ENCODE measurements at places on chromosomes 1 and 21.

DNA sequence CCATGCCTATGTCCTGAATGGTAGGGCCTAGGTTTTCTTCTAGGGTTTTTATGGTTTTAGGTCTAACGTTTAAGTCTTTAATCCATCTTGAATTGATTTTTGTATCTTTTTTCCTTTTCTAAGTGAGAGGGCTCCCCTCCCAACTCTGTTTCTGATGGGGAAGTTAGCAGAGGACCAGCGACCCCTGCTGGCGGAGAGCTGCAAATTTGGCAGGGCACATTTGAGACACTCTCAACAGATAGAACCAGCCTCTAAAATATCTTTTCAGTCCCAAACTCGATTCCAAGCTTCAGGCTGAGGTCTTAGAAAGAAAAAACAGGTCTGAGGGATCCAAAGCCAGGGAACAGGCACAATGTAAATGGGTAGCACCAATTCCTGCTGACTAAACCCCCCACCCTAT is 32.5 kb downstream of the LRRC3 start:
- DNase-seq = no peak

- DNase-seq = no peak
Observed at GRCh38 chr1:17278996-17279830, 28.8 kb upstream of the PADI4 start.

- no peak for DNase-seq
Observed at GRCh38 chr1:181086926-181087325, 1.6 kb upstream of the IER5 start.

GRCh38 chr1:203669739-203670138 is 43.1 kb downstream of the ATP2B4 start:
- DNase-seq = peak; percentile 64

DNA sequence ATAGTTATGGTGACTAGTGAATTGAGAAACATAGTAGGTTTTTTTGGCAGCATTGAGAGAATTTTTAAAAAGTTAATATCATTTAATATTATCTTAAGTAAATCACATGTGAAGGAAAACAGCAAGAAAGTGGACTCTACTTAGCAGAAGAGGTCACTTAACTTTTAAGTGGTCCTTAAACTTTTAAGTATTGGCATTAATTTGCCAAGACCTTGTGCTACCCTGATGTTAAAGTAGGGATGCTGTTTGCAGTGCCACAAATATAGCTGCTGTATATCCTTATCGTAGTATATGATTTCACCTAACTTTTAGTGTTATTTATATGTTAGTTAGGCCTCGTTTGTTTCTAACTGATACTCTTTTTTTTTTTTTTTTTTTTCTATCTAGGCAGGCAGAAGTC is 40.2 kb downstream of the SMG7 start:
- no peak for DNase-seq

DNA sequence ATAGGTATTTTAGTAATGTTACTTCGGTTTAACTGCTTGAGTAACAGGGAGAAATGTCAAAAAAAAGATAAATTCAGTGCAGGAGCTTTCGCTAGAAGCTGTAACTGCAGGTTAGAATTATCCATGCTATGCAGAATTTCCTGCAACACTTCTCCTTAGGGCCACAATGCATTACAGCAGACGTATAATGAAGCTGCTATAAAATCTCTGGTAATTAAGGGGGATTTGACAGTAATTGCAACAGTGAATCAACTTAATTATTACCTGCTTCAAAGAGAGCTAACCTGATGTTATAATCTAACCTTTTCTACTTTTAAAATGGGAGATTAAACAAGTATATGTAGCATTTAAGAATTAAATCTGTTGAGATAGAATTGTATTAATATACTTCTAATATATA is 92.6 kb downstream of the ATG4C start:
- no peak for DNase-seq

DNA sequence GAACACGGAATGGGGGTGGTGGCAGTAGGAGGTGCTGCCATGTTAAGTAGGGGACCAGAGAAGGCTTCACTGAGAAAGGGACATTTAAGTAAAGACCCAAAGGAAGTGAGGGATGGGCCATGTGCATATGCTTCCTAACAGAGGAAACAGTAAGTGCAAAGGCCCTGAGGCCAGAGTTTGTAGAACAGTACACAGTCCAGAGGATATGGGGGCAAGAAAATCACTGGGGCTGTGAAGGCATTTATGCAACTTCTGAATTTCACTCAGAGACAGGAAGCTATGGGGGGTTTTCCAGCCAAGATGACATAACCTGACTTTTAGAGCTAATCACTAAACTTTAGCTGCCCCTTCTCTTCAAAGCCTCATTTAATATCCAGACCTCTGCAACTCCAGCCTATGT is 202.5 kb upstream of the EDN2 start:
- DNase-seq = no peak

DNA sequence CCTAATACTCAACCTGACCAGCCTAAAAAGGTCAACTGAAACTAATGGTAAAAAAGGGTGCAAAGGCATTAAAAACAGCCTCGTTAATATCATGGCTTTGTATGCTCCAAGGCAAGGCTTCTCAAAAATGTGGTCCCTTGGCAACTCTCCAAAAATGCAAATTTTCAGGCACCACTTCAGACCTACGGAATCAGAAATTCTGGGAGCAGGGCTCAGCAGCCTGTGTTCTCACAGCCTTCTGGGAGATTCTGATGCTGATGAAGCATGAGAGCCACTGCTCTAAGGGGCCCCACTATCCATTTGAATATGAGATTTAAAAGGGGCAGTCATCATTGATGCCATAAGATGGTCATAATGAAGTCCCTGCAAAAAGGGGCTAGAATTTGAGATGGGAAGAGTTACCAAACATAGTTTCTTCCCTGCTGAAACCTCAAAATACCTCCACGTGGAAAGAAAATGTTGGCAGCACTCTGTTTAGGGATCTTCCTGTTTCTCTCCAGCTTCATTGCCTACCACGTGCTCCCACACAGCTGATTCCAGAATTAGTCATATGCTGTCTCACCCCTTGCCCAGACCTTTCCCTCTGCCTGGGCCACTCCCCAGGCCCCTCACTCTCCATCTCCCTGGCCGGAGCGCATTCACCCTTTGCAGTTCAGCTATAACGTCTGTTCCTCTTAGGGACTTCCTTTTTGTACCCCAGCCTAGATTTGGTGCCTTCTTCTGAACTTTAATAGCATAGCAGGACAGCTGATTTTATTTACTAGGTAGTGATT is 46.7 kb downstream of the PHC2 start:
- DNase-seq = no peak

GRCh38 chr1:243236604-243237252 is 18.4 kb downstream of the CEP170 start:
- DNase-seq = no peak

DNA sequence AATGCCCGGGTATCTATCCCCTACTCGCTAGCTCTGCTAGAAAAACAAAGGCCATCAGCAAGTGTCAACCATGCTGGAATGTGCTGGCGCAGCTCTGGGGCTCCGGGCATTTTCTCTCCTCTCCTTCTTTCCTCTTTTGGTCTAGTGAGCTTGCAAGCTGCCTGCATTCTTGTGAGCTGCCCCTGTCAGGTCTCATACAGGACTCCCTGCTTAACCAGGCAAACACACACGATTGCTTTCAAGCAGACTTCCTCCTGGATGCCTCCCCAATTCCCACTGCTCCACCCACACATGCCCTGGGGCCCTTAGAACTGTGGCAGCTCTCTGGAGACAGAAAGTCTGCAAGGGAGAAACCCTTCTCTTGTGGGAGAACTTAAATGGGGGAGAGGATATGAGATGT is 35.7 kb upstream of the SUCO start:
- no peak for DNase-seq

- no peak for DNase-seq
Observed at GRCh38 chr21:34075760-34076660, 2.6 kb downstream of the MRPS6 start.

GRCh38 chr21:41976611-41977010 is 22.8 kb upstream of the C2CD2 start:
- DNase-seq = no peak

GRCh38 chr1:116506132-116507004 is 64.5 kb downstream of the CD58 start:
- no peak for DNase-seq

- DNase-seq = no peak
Observed at GRCh38 chr1:85024736-85025135, 23.6 kb downstream of the MCOLN3 start.

- no peak for DNase-seq
Observed at GRCh38 chr1:216250861-216251260, 172.4 kb downstream of the USH2A start.

- no peak for DNase-seq
Observed at GRCh38 chr1:172932981-172933380, 117.8 kb downstream of the TNFSF18 start.

DNA sequence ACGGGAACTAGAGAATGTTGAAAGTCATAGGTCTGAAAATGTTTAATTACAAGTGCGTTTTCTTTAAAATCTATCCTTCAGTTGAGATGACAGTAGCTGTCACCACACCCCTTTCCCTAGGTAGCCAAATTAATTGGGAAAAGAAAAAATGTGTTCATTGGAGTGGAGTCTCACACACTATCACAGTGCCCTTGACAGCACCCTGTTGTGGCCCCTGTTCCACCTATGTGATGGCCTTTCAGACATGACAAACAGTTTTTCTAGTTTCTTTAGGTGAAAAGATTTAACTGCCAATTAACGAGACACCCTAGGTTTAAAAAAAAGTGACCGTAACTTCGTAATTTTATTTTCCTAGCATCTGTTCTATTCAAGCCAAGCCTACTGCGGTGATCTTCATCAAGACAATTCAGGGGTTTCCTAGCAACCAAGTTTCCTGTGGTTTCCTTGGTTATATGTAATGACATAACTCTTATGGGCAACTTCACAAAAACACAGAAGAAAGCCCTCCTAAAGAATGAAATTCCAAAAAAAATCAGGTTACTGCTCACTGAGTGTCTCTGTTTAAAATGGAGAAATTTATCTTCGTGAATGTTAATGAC is 298.3 kb downstream of the PDE4B start:
- no peak for DNase-seq

- no peak for DNase-seq
Observed at GRCh38 chr1:169288011-169288414, 79.6 kb downstream of the NME7 start.

- DNase-seq = no peak
Observed at GRCh38 chr1:199404191-199404590, 623.3 kb upstream of the NR5A2 start.

GRCh38 chr1:55578646-55579045 is 363.5 kb upstream of the USP24 start:
- no peak for DNase-seq

- no peak for DNase-seq
Observed at GRCh38 chr1:52604063-52604770, 2.0 kb downstream of the GPX7 start.

DNA sequence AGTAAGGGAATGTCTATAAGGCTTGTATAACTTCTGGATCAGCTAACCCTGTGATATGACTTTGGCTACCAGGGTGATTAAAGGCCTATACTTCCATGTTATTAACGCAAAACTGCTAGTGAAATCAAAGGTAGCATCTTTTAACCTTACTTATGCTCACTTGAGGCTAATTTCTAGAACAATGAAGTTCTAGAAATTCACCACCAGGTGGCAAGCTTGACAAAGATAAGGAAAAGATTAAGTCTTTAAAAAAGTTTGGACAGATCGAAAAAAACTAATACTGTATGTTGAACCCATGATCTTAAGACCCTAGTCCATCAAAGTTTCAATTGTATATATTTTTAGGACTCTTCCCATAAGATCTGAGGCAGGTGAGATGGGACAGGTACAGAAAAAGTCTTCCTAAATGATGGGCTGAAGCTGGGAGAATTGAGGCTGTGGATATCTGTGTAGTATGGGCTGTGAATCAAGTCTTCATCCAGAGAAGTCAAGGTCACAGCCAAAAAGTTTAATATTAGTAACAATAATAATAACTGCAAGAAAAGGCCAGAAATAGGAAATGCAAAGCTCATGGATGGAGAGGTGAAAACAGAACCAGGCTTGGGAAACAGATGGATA is 18.8 kb downstream of the KYAT3 start:
- DNase-seq = no peak

DNA sequence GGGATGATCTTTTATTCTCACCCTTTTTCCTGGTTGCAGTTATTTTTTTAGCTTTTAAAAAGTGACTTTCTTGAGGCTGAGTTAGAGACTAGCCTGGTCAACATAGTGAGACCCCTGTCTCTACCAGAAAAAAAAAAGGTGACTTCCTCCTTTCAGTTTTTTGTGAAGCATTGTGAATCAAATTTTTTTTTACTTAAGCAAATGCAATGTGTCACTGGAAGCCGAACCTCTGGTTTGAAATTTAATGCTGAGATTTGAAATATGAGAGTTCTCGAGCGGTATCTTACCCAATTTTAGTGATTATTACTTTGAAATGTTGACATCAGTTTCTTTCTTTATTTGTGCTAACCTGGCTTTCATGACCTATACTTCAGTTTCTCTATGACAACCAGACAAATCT is 3.6 kb downstream of the CAP1 start:
- no peak for DNase-seq

DNA sequence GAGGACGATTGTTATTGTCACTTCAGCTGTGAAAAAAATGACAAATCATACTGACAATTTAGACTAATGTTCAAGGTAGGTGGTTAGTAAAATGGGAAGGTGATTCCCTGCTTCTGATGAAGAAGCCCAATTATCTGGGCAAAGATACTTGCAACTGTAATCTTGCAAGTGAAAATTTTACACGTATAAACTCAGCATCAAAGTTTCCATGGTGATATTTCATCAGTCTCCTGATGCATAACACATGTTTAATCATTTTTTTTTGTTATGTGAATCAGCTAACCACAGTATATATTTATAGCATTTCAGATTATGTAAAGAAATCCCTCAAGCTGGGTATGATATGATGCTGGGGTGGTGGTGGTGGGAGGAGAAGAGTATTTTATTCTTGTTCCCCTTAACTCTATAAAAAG is 16.4 kb upstream of the KCNK1 start:
- DNase-seq = no peak

GRCh38 chr1:164452549-164452948 is 106.4 kb upstream of the PBX1 start:
- DNase-seq = no peak

DNA sequence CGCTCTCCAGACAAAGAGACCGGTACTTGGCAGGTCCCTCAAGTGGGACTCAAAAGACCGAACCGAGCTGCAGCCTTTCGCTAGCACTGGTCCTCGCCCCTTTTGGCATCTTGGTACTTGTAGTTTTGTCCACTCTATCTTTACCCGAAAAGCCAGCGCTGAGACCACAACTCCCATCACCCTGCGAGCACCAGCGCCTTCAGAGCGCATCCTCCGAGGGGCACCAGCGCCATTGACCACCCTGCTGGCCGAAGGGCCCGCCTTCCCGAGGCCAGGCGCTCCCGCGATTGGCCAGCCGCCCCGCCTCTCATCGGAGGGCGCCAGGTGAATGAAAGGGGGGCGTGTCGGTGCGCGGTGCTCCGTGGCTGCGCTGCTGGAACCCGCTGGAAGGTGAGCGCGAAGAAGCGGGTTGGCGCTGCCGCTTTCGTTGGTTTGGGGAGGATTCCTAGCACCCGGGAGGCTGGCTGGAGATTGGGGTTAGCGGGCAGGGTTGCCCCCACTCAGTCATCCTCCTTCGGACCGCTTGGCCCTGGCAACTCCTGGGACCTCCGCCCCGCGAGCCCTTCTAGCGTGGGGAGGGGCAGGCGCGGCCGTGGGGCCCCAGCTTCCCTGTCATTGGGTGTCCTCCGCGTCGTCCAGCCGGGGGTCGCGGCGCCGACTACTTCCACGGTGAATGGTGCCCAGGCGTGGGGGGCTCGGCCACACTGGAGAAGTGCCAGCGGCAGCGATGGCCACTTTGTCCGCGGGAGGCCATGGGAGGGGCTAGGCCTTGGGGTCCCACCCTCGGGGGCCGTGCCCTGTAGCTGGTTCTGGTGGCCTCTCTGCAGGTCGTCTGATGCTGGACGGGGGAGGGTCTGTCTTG is at the start of gene ZBTB8B:
Gene ZBTB8B, plus strand, starts transcription at position 357 of the 862 bp plus-strand sequence. CDS start 5,553 bp downstream, outside the sequence.
- peak; percentile 57 for DNase-seq

All from anterior cingulate cortex (tissue), 58 donors.